Gastroesophageal sphincter (tissue), 4 donors: ENCODE measurements at places on chromosomes 6 and 20.

DNA sequence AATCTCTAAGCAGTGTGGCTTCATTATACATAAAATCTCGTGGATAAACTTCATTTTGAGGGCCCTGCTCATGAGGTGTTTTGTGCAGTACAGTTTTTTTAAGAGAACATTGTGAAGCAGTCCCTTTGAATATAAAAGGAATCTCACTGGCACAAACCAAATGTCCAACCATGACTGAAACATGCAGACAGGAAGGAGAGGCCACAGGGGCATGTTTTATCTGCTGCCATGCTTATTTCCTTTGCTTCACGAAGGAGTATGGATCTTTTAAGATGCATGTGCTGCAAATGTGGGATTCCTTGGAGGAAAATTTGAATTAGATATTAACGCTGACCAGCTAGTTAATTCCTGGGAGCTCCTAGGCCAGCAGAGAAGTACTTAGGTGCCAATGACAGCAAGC, 192.3 kb downstream of the DST start:
- no peak for ATAC-seq

DNA sequence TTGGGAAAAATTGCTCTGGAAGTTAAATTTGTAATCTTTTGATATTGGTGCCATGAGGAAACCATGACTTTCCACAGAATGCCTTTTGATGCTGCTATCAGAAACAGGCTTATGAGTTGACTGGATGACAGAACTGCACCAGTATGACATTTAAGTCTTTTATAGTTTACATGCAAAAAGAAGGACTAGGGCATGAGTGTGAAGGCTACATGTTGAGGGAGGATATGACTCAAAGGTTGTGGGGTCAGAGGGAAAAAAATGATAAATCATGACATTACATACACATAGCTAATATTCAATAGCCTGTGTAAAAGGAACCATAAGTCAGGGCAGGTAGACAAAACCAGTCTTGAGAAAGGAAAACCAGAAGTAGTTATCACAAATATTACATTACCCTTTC, 182.2 kb downstream of the COL12A1 start:
- ATAC-seq = no peak

DNA sequence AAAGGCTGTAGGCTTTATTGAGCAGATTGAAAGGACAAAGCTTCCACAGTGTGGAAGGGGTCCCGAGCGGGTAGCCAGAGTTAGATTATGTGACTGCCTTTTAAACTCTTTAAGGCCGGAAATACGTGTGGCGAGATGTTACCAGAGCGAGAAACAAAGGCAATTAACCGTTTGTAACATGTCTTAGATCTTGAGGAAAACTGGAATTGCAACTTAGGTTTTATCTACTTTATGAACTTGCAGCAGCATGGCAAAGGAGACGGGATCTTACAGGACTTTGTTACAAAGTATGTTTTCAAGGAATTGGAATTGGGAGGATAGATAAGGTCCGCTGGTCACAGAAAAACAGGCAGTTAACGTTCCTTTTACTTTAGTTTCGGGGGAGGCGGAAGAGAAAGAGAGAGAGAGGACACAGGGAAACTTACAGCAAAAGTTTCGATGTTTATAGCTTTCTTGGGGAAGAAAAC, 594.7 kb upstream of the ADGRB3 start:
- no peak for ATAC-seq

DNA sequence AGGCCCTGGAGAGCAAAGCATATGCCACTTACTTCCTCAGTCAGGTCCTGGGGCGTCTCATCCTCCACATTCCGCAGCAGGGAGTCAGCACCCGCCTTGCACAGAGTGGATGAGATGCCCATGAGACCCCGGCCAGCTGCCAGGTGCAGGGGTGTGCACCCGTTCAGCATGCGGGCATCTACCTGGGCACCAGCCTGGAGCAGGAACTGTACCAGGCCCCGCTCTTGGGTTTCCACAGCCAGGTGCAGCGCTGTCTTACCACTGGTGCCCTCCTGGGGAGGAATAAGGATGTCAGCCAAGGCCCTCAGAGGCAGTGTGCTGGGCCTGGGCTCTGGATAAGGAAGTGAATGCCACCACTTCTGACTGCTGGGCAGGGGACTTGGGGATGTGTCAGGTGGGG, 2.7 kb upstream of the SLC35B2 start:
- ATAC-seq = no peak
